ENCODE measurements at places on chromosomes 7 and 10. TPM values are rescaled to one million over a fixed set of nuclear protein-coding genes. Genes with fewer than 3 reads are reported as not detected.

DAGLB gene
- total RNA-seq, result 22.6 TPM

- no peak for DNase-seq
- peak overlapping the region; percentile 92 for H3K4me3 ChIP-seq
- H3K27me3 ChIP-seq, result no peaks in the 10 kb centered on the region
- H3K27ac ChIP-seq, result peak overlapping the region; percentile 93
- no peaks in the 10 kb centered on the region for H3K36me3 ChIP-seq
- H3K4me1 ChIP-seq, result no peaks in the 10 kb centered on the region
Measured at GRCh38 chr7:7641129-7641663, 644 bp downstream of the UMAD1 start.

GRCh38 chr7:43943417-43944187 is 17.4 kb downstream of the UBE2D4 start:
- no peak for DNase-seq
- H3K27ac ChIP-seq, result no peak overlapping the region
- no peak overlapping the region for H3K4me3 ChIP-seq
- no peaks in the 10 kb centered on the region for H3K36me3 ChIP-seq
- no peaks in the 10 kb centered on the region for H3K27me3 ChIP-seq

DNA sequence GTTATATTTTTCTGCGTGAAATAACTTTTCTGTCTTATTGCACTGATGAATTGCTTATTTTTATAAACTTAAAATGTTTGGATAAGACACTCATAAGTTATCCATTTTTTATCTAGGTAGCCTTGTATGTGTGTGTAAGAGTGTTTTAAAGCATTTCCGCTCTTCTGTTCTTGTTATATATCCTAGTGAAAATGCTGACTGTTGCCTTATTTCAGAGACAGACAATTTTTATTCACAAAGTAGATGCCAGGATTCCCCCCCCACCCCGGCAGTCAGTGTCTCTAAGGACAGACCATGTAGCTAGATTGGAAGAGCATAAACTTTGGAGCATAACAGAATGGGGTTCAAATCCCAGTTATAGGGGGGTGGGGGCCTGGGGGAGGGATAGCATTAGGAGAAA is 1.6 kb downstream of the SMC3 start:
- no peaks in the 10 kb centered on the region for H3K27me3 ChIP-seq
- no peak overlapping the region for H3K27ac ChIP-seq
- no peaks in the 10 kb centered on the region for H3K4me1 ChIP-seq
- no peak for DNase-seq
- no peaks in the 10 kb centered on the region for H3K36me3 ChIP-seq

DNA sequence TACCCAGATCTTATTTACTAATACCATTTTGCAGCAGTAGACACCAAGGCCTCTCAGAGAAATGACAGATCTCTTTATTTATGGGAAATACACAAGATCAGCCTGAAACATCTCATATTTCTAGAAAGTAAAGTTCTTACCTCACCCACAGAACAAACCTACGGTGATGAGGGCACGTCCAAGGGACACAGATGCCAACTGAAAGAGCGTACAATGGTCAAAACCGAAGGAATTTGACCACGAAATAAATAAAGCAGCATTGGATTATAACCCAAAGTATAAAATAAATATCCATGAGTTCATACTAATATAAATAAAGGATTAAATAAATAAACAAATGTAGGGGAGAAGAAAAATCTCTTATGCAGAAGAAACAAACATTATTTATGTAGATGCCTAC is 747.0 kb downstream of the TNS3 start:
- no peaks in the 10 kb centered on the region for H3K36me3 ChIP-seq
- DNase-seq, result no peak
- no peaks in the 10 kb centered on the region for H3K4me1 ChIP-seq
- no peak overlapping the region for H3K4me3 ChIP-seq
- no peak overlapping the region for H3K27ac ChIP-seq
- no peaks in the 10 kb centered on the region for H3K27me3 ChIP-seq

DNA sequence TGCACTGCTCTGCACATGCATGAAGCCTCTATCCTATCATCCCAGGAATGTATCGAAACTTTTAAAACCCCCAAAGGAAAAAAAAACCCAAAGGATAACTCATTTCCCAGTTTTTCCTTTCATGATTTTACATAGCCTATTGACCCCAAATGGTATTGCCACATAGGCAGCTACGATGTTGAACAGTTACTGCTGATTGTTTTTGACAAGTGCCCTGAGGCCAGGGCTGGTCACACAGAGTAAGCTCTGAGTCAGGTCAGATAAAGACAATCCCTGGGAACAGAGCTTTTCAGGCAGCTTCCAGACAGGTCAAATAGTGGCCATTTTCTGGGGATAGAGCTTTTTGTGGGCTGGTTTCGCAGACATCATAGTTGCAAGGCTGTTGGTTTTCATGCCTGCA is 52.1 kb downstream of the MYL10 start:
- DNase-seq, result no peak
- H3K27me3 ChIP-seq, result peaks cover 2% of the 10 kb centered on the region
- no peak overlapping the region for H3K27ac ChIP-seq
- no peaks in the 10 kb centered on the region for H3K4me1 ChIP-seq

Measured in fibroblast of lung (primary cell).